Pancreas (tissue), 10 donors: ENCODE measurements at places on chromosomes 1 and 21.
A peak's percentile ranks its signal among the peaks of the same experiment; 100 is the strongest.

- no peak for DNase-seq
Measured at GRCh38 chr1:59013276-59013927, 229.6 kb upstream of the JUN start.

GRCh38 chr21:33544451-33545195 lies 1.8 kb downstream of the SON start:
- no peak for DNase-seq

- no peak for DNase-seq
Measured at GRCh38 chr1:43441894-43442637, 11.7 kb downstream of the HYI start.

DNA sequence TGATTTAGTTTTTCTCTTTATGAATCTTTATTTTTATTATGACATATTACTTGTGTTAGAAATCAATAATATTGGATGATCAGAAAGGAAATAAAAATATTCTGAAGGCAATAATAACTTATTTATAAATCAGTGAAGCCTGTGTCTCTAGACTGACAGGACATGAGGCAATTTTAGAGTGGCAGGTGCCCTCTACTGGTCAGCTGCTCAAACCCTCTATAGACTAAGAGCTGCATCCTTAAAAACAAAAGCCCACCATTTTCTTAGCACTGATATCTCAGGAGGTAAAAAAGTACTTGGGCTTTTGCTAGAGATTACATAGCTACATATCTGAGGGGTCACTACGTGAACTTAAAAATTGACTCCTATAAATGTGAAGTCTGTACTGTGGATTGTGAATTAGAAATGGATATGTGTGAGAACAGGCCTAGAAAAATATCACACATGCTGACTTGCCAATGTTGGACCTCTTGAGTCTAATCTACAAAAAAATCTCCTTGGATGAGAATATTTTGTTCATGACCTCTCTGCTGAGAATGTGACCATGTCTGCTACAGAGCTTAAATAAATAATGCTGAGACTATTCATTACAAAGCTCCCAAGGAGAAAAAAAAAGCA lies 597.9 kb upstream of the ADAMTS5 start:
- DNase-seq: peak; percentile 45

- DNase-seq: no peak
Measured at GRCh38 chr1:221184131-221184794, 305.0 kb downstream of the HLX start.

DNA sequence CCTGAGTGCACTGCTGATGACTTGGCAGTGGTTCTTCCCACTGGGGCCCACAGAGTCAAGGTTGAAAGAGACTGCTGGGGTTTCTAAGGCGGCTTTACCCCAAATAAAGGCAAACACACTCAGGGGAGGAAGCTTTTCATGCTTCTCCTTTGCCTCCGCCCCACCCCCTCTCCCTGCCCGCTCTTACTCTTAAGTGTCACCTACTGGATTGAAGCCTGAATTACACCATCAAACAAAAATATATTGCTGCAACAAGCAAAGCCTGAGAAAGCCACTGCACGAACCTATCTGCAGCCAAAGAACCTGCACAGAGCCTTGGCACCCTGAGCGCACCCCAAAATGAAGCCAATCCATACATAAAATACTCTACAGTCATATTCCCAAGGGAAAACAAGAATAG lies 63.1 kb downstream of the PTGFR start:
- DNase-seq: no peak

GRCh38 chr1:107936498-107937481 lies 28.2 kb downstream of the VAV3 start:
- DNase-seq: no peak

DNA sequence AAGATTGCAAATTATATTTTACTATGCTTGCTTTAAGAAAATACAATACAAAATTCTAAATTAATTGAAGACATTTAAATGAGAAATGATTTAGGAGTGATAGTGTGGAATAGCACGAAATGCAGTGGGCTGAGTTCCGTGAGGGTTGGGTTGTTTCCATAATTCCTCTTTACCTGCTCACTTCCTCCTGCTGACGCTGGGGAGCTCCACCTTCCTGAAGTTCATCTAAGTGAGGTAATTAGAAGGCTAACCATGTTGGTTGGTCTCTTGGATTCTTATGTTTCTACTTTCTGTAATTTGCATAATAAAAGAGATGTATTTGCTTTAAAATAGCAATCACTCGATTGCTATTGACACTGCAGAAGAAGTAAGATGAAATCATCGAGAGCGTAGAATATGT lies 4.7 kb downstream of the OR14I1 start:
- DNase-seq: no peak

DNA sequence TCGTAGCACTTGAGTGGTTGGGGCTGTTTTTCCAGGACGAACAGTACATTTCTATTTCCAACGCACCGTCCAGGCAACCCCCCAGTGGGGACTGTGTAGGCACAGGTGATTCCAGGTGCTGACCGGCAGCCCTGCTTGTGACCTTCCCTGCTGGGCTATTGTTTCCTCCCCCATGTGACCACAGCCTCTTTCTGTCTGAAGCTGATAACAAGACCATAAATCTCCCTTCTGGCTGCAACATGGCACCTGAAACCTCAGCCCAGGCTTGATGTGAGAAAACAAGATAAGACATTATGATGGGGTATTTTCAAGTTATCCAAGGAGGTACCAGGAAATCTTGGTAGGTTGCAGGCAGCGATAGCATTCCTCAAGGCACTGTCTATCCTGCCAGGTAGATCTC lies 48.2 kb downstream of the HLX start:
- DNase-seq: no peak

GRCh38 chr1:159088546-159089183 lies 12.1 kb upstream of the AIM2 start:
- DNase-seq: no peak

DNA sequence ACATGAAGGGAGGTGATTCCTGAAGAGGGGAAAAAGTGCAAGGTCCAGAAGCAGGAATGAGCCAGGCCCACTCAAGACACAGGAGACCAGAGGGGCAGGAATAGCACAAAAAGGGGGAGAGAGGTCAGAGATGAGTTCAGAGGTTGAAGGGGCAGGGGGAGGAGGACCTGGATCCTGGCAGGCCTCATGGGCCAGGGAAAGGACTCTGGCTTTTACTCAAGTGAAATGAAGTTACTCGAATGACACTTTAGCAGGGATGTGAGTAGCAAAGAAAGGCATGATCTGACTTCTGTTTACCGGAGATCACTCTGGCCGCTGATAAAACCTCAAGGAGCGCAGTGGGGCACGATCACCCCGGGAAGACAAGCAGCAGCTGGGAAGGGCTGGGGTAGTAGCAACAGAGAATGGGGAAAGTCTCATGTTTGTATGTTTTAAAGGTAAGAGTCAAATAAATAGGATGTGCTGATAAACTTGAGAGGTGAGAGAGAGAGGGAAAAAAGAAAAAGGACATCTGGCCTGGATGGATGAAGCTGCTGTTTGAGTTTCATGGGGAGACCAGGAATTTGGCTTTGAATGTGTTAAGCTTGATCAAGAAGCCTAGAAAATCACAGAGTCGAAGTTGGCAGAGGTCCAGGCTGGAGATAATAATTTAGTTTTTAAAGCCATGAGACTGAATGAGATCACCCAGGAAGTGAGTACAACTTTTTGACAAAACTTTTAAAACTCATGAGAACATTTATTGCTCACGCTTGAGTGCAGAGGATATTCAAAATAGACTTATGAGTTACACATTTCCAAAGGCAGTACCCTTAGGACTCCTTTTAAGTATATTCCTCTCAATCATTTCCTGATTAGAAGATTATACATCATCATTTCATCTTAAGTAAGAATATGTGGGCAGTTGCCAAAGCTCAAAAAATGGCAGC lies 156.0 kb downstream of the RERE start:
- DNase-seq: peak; percentile 24

DNA sequence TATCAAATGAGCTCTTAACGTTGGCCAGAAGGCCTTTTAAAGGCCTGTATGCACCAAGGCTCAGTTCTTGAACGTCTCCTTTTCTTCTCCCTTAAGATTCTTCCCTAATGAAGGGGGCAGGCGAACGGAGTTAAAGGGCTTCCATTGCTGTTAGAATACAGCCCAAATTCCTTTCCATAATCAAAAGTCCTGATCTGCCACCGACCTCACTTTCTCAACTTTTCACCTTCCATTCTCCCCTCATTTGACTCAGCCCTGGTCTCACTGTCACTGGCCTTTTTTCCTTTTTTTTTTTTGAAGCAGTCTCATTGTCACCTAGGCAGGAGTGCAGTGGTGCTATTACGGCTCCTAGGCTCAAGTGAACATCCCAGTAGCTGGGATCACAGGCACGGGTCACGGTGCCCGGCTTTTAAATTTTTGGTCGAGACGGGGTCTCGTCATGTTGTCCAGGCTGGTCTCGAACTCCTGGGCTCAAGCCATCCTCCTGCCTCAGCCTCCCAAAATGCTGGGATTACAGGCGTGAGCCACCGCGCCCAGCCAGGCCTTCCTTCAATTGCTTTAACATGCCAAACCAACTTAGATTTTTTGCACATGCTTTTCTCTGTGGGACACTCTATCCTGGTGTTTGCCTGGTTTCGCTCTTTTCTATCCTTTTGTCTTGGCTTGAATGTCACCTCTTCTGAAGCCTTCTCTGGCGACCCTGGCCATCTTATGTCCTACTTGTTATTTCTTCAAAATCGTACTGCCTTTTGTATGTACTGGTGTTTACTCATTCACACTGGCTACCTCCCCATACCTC lies 612 bp upstream of the CMPK1 start:
- no peak for DNase-seq
